ENCODE measurements at places on chromosomes 3 and 15.

- DNase-seq: no peak
Observed at GRCh38 chr15:86647810-86648440, 568.3 kb downstream of the AGBL1 start.

DNA sequence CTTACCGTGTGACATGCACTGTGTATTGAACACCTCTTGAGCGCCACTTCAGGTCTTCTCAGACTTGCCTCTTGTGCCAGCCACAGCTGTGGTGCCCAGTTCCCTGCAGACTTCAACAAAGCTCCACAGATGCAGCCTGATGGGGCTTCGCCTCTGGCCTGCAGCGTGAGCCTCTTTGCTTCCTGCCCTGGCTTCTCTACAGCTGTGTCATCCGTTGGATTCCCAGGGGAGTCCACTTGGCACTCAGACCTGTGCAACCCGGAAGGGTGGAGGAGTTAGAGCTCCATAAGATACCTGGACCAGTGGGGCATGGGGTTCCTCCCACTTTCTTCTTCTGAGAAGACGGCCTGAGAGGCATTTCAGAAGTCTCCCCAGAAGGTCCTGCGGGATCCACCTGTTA, 57.7 kb upstream of the BNIP2 start:
- DNase-seq: no peak

- no peak for DNase-seq
Observed at GRCh38 chr3:139121513-139122220, 77.0 kb upstream of the PRR23C start.

DNA sequence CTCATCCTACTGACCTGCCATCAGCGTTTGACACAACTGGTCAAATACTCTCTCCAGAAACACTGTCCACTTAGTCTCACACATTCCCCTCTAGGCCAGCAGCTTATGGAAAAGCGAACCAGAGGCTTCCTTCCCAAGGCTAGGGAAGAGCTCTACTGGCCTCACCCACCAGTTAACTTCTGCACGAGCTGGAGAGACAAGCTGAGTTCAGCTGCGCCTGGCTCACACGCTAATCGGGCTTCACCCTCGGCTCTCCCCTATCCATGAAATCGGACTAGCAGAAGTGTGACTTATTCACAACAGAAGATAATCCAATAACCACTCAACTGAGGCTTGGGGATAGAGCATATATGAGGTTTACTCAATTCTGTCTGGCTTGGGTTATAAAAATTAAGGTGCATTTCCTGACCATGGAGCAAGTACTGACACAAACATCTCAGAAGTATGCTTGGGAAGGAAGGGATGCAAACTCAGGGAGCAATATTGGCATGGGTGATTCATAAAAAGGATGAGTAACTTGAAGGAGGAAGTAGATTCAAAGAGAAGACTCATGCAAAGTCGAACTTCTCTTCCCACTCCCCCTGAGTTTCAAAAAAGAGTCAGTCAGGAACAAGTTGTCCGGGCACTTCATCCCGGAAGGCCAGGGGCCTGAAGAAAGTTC, 73.1 kb downstream of the XXYLT1 start:
- DNase-seq: no peak

- DNase-seq: no peak
Observed at GRCh38 chr15:77348511-77348910, 71.4 kb downstream of the PEAK1 start.

DNA sequence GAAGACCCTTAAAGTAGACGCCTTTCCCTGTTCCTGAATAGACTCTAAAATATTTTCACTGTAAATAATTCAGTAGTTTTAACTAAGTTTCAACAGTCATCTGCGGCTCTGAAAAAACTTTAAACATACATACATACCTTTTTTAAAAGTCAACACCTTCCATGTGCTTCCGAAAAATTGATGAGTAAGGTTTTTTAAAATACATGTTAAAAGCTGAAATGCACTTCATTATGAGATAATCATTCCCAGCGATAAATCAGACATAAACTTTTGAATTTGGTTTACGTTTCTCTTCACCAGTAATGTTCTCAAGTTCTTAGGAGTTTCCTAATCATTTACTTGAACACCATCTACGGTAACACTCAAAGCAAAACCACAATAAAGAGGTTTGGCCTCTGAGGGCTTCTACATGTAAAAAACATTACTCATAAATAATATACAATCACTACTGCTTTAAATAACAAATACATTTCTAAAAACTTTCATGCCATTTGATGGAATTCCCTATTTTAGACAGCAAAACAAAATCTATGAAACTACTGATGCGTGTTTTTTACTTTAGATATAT, 403.5 kb downstream of the SHQ1 start:
- DNase-seq: no peak

DNA sequence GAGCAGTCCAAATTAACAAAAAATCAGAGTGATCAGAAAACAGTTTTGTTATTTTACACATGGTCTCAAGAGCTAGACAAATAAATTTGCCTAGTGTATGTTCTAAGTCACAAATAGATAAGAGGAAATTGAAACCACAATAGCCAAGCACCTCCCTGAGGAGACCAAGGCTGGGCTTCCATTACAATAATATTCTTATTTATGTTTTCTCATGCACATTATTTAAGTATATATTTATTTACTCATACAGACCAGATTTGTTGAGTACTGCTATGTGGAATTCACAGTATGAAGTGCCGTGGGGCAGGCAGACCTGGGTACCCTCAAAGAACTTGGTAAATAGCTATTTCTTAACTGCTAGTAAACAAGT, 242.3 kb upstream of the ICE2 start:
- no peak for DNase-seq

DNA sequence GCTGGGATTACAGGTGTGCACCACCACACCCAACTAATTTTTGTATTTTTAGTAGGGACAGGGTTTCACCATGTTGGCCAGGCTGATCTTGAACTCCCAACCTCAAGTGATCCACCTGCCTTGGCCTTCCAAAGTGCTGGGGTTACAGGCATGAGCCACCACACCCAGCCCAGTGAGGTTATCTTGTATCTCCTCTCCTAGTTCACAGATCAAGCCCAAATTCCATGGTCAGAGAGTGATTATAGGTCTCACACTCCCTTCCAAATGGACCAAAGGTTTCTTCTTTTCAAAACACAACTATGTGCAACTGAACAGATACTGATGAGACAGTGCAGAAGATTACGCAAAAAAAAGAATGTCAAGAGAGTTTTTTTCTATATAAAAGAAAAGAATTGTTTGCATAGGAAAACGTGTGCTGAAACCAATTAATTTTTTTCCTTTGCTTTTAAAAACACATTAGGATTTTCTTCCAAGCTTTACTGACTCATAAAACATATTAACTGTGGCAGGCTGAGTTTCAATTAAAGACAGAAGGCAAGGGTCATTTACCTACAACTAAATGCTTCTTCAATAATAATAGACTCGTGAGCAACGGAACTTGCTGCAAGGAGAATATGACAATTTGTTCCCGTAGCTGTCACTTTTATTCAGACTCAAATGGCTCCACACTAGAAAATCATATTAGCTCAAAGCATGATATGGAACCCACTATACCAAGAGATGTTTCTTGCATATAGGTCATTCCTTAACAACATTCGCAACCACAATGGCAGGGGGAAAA, 30.4 kb upstream of the THUMPD3 start:
- no peak for DNase-seq

- no peak for DNase-seq
Observed at GRCh38 chr15:49990835-49991545, 128.0 kb downstream of the ATP8B4 start.

GRCh38 chr15:63483521-63484371, 20.6 kb upstream of the USP3 start:
- DNase-seq: no peak

- no peak for DNase-seq
Observed at GRCh38 chr3:138344754-138345153, 3.6 kb upstream of the MRAS start.

GRCh38 chr3:46892285-46893145, 15.0 kb downstream of the PTH1R start:
- no peak for DNase-seq

GRCh38 chr15:39582286-39582976, 1.6 kb downstream of the THBS1 start:
- DNase-seq: no peak

- DNase-seq: no peak
Observed at GRCh38 chr15:85554852-85555521, 174.6 kb downstream of the AKAP13 start.

DNA sequence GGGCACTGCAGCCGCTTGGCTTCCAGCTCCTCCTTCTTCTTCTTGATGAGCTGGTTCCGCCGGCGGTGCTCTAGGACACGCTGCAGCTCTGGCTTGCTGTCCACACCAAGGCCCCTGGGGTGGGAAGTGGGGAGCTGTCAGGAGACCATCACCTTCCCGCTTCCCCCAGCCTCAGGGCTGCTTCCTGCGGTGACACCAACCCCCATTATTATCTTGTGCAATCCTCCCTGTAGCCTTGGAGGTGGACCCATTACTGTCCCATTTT, 10.0 kb downstream of the FAM107A start:
- no peak for DNase-seq

DNA sequence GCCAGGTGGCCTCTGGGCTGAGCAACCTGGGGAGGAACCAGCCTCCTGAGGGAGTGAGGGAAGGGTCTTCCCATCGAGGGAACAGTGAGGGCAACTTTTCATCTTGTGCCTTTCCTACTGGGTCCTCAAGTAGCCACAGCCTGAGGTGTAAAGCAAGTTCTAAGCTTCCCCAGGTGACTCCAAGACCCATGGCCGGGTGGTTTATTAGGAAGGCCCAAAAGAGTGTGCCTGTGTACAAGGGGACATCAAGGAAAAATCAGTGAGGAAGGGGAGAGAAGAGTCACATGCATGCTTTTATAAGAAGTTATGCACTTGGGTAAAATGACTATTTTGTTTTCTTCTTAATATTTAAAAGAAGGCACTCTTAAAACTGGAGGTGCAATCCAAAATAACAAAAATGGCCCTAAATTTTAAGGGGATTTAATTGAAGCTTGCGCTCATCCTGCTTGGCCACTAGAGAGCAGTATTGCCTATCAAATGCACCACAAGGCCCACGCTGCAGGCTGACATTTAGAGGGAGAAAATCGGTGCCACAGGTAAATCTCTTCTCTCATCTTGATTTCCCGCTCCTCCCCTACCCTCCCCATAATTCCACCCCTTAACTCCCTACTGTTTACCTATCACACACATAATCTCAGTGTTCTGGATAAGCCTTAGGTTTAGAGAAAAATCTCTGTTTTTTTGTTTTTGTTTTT, 6.7 kb downstream of the NANOGP8 start:
- DNase-seq: peak; percentile 15

DNA sequence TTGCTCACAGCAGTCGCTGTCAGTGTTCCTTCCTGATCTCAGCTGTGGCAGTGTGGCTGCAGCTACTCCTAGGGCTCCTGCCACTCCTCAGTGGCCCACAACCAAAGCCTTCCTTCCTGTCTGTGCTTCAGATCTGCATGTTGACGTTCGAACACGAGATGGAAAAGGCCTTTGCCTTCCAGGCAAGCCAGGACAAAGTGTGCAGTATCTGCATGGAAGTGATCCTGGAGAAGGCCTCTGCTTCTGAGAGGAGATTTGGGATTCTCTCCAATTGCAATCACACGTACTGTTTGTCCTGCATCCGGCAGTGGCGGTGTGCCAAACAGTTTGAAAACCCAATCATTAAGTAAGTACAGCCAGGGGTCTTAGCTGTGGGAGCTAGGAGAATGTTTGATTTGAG, 17.8 kb downstream of the MKRN2 start:
- DNase-seq: no peak

DNA sequence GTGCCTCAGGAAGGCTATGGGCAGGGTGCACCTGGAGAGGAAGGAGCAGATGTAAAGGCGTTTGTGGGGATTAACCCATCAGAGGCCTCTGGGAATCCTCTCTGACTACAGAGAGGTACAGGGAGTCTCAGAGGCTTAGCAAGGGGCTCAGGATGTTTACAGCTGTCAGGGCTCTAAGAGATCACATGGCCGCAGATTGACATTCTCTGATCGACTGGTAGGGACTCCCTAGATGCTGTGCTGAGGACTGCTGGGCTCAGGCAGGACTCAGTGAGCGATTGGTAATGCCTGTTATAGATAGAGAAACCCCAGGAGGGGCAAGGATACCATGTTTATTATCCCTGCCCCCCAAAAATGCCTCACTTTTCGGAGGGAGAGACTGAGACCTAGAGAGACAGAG, 103.5 kb downstream of the CORO2B start:
- DNase-seq: no peak

DNA sequence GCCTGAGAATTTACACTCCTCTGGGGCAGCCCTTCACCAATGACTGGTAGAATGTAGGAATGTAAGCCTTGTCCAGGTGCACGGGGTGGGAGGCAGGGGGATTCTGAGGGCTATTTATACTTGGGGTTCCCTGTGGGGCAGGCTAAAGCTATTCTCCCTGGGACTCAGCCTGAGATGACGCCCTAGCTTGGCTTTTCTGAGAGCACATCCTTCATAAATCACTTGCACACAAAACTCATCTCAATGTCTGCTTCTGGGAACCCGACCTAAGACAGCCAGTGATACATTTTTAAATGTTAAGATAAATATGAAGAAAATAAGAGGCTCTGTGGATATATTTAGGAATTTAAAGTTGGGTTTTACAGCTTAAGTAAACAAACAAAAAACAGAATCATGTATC, 16.6 kb downstream of the TMEM158 start:
- no peak for DNase-seq

- DNase-seq: no peak
Observed at GRCh38 chr3:28252001-28252431, 10.6 kb downstream of the CMC1 start.

Measured in SHP77 treated with DMSO at 0.1 percent for 48 hours (cell line).